NCI-H2081 (cell line): ENCODE measurements at places on chromosomes 7 and 10.

DNA sequence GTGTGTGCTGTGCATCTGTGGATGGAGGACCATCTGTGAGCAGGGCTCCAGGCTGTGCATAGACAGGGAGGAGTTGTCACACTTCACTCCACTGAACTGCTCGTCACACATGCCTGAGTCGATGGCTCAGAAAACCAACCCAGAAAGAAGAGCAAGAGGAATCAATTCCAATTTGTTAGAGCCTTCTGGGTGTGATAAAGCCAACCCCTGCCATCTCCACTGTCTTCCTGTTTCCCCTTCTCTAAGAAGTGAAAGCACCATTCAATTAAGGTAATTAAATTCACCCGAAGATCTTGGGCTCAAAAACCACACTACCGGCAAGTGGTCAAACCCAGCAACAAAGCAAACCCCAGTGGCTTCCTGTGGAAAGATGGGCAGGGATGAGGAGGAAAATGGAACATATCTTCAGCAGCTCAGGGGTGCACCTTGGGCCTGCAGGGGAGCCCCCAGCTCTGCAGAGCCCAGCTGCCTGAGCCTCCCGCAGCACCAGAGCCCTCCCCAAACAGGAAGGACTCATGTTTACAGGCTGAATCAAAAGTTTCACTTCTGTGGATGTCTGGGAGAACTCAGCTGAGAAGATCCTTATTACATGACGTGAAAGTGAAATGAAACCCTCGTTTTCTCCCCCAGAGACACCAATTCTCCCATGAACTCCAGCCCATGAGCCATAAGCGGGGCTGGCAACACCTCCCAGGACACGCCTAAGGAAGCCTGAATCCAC is 10.9 kb downstream of the C10orf71 start:
- DNase-seq, result no peak

DNA sequence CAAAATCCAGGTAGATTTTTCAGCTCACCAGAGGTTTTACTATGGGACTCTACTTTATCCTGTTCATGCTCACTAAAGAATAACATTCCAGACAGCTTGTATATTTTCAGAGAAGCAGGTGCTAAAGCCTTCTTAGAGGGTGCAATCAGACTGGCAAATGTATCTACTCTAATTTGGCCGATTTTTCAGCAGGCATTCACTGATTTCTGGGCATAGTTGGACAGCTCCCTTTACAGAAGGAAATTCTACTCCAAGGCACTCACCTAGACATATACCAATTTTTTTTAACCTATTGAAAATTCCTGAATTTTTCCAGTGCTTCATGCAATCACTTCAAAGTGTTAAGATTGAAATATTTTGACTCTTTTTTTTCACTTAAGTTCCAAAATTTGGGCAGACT is 3.8 kb upstream of the CNTNAP2 start:
- no peak for DNase-seq

- DNase-seq, result no peak
Measured at GRCh38 chr7:157855016-157855415, 518.2 kb downstream of the DNAJB6 start.

DNA sequence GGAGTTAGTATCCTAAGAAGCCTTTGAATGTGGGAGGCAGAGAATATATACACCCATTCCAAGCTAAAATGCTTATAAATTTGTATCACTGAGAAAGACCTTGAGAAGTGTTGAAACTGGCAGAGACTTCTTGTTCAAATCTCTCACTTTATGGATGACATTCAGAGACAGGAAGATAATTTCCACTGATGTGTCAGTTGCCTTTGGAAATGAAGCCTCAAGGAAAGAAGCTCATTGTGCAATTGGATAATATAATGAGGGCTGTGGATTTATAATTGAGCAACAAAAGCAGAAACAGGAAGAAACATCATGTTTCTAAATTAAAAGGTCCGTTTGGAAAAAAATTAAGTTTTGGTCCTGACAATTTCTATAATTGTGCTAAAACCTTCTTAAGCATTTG is 789.9 kb upstream of the IGFBP3 start:
- DNase-seq, result no peak

DNA sequence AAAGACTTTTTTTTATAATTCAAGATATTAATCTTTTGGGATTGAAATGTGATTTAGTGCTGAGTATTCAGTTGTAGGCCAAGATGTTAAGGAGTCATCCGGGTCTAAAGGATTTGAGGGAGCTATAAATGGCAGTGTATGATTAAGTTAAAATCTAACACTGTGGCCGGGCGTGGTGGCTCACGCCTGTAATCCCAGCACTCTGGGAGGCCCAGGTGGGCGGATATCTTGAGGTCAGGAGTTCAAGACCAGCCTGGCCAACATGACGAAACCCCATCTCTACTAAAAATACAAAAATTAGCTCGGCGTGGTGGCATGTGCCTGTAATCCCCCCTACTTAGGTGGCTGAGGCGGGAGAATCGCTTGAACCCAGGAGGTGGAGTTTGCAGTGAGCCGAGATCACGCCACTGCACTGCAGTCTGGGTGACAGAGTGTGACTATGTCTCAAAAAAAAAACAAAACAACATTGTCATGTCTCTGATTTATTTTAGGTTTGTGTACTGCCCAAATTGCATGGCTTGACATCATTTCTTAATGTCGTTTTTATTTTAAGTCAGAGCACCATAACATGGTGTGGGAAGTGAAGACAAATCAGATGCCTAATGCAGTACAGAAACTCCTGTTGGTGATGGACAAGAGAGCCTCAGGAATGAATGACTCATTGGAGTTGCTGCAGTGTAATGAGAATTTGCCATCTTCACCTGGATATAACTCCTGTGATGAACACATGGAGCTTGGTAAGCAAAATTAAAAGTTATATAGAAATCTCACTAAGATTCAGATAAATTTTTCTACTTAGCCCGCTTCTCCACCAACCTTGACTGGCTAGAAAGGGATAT is 10.7 kb downstream of the HBP1 start:
- no peak for DNase-seq

- no peak for DNase-seq
Measured at GRCh38 chr10:110700947-110701616, 56.9 kb downstream of the RBM20 start.

- DNase-seq, result no peak
Measured at GRCh38 chr10:22969704-22970103, 41.9 kb downstream of the ARMC3 start.

- DNase-seq, result no peak
Measured at GRCh38 chr7:73621168-73622063, 2.9 kb downstream of the MLXIPL start.

GRCh38 chr10:30756151-30756550 is 126.6 kb upstream of the LYZL2 start:
- no peak for DNase-seq

GRCh38 chr10:90149563-90149962 is 448.2 kb downstream of the KIF20B start:
- DNase-seq, result no peak
